Activated T-cell treated with anti-CD3 and anti-CD28 coated beads for 1 hour (primary cell): ENCODE measurements at places on chromosomes 1 and 21.

DNA sequence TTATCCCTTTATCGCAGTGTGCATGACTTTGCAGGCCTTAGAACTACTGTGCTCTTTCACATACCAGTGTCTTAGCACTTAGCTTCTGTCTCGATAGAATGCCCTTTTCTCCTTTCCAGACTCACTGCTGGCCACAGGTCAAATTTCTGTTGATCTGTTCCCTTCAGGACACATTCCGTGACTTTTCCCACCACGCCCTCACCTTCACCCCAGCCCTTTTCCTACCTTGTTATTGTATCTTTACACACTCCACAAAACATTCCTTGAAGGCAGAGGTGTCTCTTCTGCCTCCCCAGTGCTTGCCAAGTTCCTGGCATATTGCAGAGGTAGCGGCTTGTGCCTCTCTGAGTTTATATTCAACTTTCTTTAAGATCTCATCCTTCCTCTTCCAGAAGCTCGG, 3.7 kb upstream of the IGSF9 start:
- no peak for DNase-seq

DNA sequence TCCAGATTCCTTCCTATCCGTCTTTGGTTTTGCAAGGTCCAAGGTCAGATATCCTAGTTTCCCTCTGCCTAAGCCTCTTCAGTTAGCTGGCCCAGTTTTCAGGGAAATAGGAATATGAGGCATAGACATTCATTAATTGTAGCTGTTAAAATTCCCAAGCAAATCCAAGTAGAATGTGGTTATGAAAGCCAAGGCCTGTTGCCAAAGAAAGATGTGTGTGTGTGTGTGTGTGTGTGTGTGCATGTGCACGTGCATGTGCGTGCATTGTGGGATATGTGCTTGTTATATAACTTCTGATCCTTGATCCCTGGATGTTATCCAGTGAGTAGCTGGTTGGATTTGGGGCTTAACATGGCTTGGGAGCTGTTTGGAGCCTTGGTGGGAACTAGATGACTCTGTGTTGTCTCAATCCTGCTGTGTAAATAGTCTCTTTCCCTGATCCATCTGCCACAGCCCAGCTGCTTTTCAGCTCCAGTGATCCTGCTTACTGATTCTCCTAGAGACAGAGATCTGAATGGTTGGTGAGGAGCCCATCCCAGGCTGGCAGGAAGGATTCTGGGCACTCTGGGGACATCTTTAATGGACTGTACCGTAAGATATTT, 70.6 kb upstream of the GCLM start:
- DNase-seq: no peak

DNA sequence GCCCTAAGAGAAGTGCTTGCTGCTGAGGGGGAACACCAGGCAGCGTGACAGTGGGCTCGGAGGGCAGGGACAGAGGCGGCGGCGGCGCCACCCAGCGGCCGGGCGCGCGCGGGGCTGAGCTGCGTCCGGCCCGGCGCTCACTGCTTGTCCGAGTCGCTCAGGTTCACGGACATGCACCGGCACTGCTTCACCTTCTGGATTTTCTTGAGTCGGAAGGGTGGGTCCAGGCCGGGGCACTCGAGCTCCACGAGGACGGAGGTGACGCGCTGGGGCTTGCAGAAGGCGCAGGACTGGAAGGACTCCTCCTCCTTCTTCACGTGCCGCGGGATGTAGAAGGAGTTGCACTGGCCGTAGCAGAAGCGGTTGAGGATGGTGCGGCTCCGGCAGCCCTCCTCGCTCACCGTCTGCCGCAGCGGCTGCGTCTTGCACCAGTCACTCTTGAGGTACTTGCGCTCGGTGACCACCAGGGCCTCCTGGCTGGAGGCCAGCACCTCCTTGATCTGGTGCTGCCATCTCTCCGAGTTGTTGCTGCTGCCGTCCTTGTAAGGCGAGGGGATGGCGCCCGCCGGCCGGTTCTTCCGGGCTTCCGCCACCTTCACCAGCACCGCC, 119.0 kb downstream of the GREM2 start:
- DNase-seq: no peak

- DNase-seq: no peak
Measured at GRCh38 chr1:20612221-20612746, 21.0 kb upstream of the PINK1 start.

DNA sequence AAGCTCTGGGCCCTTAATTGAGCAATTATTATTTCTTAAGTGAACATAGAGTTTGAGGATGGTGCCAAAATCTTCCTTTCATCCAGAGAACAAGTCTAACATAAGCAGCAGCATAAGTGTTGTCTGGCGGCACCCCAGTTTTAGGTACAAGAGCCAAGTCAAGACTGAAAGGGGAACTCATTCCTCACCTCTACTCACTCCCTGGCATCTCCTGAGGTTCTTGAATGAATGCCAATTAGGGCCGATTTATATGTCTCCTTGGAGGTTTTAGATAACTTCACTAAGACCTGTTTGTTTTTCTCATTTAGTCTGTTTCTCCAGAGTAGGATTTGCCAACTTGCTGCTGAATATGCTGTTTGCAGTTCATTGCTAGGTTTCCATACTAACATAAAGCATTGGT, 42.6 kb upstream of the ADGRL2 start:
- DNase-seq: no peak

GRCh38 chr1:19341201-19342061, 29.3 kb downstream of the SLC66A1 start:
- DNase-seq: peak; percentile 72

DNA sequence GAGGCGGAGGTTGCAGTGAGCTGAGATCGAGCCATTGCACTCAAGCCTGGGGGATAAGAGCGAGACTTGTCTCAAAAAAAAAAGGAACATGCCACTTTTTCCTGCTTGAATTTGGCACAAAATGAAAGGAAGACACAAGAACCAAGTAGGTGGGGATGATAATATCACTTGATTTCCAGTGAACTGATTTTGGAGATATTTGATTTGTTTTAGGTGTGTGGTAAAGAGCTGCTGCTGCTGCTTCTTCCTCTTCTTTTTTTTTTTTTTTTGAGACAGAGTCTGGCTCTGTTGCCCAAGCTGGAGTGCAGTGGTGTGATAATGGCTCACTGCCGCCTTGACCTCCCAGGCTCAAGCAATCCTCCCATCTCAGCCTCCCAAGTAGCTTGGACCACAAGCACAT, 29.9 kb upstream of the CAPZB start:
- no peak for DNase-seq

- DNase-seq: no peak
Measured at GRCh38 chr1:23282957-23283356, 61.1 kb downstream of the HNRNPR start.

GRCh38 chr1:218957971-218958370, 215.7 kb upstream of the LYPLAL1 start:
- DNase-seq: no peak

DNA sequence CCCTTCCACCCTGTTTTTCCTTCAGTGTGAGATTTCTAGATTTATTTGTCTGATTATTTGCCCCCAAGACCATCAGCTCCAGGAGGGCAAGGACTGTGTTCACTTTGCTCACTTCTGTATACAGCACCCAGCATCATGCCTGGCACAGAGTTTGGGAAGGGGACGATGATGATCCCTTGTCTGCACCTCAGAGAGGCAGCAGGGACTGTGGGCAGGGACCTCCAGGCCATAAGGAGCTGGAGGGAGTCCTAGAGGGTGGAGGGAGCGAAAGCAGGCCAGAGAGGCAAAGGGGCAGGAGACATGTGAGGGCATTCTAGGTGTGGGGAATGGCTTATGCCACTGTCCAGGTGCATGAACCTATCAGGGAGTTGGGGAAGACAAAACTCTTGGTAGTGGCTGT, 32.8 kb downstream of the H3-3A start:
- DNase-seq: no peak

GRCh38 chr21:46627726-46628125, 7.7 kb upstream of the PRMT2 start:
- DNase-seq: no peak

DNA sequence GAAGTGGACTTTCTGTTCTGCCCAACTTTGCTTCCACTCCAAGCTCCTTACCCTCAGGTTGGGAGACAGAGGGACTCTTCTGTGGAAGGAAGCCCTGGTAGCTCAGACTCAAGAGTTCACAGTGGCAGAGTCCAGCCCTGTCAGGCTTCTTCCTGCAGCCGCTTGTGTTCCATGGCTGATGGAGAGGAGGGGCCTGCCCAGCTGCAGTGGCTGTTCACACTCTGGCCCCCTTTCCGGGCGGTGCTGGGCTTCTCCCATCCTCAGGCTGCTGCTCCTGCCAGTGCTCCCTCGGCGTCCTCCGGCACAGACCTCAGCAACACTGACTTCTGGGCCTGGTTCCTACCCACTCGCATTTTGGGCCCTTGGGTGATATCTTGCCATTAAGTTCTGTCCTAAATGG, 4.0 kb downstream of the KRTAP10-1 start:
- DNase-seq: no peak

- peak; percentile 14 for DNase-seq
Measured at GRCh38 chr21:36422279-36423098, 37.3 kb downstream of the CHAF1B start.

DNA sequence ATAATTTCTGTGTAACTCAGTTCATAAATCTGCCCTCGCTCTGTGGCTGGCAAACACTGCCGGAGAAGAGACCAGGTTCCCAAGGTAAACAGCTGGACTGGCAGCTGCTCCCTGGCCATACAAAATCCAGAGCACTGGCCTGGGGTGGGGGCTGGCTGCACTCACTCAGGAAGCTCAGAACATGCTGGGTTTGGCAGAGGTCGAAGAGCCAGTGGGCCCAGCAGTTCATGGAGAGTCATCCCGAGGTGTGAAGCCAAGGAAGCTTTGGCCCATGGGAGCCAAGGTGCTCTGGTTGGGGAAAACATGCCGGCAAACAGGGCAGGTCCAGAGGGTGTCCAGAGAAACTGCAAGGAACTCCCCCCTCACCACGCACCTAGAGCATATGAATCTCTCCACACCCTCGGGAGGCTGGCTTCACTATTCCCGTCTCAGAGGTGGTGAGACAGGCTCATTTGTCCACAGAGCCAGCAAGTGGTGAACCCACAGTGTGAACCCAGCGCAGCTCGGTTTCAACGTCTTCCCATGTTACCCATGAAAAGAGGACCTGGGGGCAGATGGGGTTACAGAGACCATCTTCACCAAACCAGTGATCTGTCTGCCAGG, 102.4 kb downstream of the DMRTB1 start:
- DNase-seq: no peak

DNA sequence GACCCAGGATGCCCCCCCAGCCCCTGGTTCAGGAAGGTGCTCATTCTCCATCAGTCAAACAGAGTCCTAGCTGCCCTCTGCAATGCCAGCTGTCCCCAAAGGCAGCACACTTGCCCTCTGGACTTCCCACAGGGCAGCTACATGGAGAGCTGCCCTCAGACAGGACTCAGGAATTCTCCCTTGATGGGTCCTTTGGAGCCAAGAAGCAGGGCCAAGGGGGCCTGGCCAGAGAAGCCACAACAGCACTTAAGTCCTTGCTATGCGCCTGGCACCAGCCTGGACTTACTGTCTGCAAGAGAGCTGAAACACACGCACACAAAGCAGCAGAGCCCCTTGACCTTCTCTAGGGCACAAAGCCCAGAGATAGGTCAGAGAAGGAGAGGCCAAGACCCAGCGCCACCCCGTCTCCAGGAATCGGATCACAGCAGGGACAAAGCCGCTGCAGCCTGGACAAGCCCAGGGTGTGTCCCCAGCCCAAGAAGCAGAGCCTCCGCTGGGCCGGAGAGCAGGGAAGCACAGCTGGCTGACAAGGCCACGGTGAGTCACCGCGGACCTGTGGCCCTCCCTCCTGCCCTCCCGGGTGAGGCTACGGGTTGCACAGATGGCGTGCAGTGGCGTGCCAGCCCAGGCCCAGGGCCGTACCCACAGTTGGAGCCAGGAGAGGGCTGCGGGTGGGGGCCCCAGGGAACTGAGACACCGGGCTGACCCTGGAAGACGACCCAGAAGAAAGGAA, 1.7 kb downstream of the WNT9A start:
- DNase-seq: no peak

GRCh38 chr1:59747420-59748024, 67.2 kb upstream of the HOOK1 start:
- no peak for DNase-seq

DNA sequence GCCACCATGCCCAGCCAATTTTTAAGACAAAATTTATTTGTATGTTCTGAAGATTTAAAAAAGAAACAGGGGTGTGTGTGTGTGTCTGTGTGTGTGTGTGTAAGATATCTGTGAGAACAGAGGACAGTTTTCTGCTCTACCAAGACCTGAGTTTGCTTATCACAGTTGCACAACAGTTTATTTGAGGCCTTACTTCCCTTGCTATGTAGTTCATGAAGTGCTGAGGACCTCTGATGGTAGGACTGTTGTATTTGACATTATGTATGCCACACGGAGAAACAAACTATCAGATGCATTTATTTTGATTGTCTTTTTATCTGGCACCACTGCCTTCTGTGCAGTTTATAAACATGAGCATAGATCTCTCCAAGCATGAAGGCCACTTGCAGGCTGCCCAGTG, 355.2 kb downstream of the PBX1 start:
- no peak for DNase-seq

- no peak for DNase-seq
Measured at GRCh38 chr1:22815043-22815365, 104.4 kb downstream of the EPHB2 start.

DNA sequence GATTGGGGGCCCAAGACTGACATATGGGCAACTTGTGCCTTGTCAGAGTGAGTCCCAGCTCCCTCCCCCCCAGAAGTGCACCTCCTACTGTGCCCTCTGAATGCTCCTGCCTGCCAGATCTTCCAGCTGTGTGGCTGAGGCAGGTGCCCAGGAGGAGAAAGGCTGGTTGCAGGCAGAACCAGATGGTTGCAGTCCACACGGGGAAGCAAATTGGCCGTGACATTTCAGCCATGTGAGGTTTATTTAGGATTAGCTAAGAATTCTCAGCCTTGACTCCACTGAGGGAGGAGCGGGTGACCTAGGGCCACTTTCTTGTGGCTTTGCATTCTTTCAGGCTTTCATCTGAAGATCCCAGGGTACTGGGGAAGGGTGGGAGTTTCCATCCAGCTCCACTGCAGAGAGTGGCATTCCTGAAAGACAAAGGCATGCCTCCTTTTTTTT, 33.8 kb downstream of the PEX14 start:
- DNase-seq: no peak

- DNase-seq: no peak
Measured at GRCh38 chr1:9658199-9658598, 6.7 kb downstream of the PIK3CD start.

- DNase-seq: no peak
Measured at GRCh38 chr1:31980835-31981455, 32.7 kb upstream of the KHDRBS1 start.

GRCh38 chr1:164519426-164519825, 39.6 kb upstream of the PBX1 start:
- no peak for DNase-seq
